ENCODE measurements at places on chromosomes 12 and 14.

DNA sequence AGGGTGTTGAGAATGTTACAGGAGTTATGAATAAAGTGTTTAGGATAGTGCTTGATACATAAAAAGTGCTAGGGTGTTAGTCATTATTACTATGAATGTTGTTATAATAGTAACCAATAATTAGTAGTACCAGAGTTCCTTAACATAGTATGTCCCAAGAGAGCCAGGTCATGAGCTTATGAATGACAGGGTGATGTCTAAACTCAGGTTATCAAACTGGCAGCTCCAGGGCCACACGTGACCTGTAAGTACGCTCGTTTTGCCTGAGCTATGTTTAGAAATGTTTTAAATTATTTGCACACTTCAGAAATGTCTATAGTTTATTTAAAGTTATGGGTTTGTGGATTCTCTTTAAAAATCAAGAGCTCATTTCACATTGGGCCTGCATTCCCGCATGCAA, 14.1 kb upstream of the GRIP1 start:
- DNase-seq = no peak

GRCh38 chr12:109596418-109597244, 23.0 kb downstream of the MVK start:
- no peak for DNase-seq

- DNase-seq = no peak
Observed at GRCh38 chr14:21846227-21846885, 172.7 kb upstream of the OR4E1 start.

- DNase-seq = no peak
Observed at GRCh38 chr12:128844031-128844635, 9.1 kb upstream of the GLT1D1 start.

Measured in epithelial cell of prostate (primary cell).